Neural progenitor cell (in vitro differentiated cells): ENCODE measurements at places on chromosomes 11 and 22.

DNA sequence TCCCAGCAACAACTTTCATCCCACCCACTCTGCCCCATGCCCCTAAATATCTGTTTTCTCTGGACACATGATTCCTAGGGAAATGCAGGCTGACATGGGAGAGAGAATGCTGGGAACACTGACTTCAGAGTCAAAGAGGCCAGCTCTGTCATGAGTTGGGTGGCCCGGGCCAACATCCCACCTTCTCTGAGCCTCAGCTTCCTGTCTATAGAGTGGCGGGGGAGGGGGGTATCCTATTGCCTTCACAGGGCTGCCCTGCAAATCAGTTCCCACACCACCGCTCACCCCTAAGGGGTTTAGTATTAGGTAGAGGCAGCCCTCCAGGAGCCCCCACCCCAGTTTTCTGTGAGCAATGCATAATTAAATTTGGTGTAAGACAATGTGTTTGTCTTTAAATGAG is 175.0 kb upstream of the NCAM1 start:
- no peak for DNase-seq

- DNase-seq, result no peak
These were observed 29.2 kb downstream of the SREBF2 start for GRCh38 chr22:41862160-41862529.

DNA sequence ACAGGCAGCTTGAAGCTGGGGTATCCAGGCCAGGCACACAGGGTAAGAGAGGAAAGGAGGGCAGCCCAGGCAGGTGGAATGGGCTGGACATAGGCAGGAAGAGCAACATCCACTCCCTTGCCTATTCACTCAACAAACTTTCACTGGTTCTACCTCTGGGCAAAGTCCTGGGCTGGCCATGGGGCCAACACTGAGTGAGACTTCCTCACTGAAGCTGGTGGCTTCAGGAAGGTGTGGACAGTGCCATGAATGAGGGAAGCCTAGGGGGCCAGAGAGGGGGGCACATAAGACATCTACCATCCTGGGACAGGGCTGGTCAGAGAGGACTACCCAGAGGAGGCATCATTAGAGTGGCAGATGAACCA is 44.9 kb upstream of the TCF20 start:
- DNase-seq, result no peak

- no peak for DNase-seq
These were observed 732.7 kb downstream of the TBC1D22A start for GRCh38 chr22:47495110-47495509.

DNA sequence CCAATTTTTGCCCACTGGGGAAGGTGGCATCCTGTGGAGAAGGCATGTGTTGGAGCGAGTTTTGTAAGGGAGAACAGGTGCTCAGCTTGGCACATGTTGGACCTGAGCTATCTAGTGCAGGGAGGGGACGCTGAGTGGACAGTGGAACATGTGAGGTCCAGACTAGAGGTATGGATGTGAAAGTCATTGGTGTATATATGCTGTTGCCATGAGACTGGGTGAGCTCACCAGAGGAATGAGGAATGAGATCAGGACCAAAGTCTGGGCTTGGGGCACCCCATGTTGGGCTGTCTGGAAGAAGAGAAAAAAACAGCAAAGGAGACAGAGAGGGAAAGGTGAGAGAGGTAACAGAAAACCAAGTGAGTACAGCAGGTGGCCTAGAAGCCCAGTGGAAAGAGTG is 12.3 kb upstream of the SYT7 start:
- DNase-seq, result no peak

DNA sequence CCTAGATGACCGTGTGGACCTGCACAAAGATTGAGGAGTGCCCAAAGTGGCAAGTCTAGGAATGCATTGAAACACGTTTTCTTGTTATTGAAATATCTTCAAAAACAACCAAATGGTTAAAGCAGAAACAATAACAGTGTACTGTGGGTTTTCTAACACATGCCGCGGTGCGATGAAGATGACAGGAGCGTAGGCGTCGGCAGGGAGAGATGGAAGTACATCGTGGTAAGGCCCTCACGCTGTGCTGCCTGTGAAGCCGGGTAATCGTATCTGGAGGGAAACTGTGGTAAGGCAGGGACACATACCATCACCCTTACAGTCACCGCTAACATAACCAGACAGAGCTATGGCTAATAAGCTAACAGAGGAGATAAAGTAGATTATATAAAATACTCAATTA is 261.4 kb downstream of the TBC1D22A start:
- DNase-seq, result no peak

DNA sequence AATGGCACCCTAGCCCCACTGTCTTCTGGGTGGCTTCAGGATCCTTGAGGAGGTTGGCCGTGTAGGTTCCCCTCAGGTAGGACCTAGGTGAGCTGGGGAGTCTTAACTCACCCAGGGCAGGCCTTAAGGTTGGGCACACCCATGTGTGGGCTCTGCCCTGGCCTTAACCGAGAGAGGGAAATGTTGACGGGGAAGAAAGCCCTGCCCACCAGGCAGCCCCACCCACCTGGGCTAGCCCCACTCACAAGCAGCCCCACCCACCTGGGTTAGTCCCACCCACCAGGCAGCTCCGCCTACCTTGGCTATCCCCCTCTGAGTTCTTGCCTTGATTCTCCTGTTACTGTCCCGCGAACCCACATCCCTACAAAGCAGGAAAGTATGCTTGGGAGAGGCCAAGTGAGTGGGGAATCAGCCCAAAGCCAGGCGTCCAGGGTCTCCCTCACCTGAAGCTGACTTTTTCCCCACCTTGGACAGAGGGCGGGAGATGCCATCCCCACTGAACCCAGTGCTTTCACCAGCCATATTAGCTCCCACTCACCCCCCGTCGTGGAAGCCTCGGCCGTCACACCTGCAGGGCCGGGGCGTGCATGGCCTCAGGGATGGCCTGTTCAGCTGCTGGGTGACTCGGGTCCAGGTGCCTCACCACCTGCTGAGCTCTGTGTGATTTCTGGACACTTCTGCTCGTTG is at the start of gene MYEOV:
Gene MYEOV (plus strand): TSS at position 337 of the 687 bp plus-strand sequence. CDS start 1,200 bp downstream, outside the sequence.
- DNase-seq, result peak; percentile 29

GRCh38 chr11:131305005-131305404 is 65.4 kb upstream of the NTM start:
- no peak for DNase-seq

DNA sequence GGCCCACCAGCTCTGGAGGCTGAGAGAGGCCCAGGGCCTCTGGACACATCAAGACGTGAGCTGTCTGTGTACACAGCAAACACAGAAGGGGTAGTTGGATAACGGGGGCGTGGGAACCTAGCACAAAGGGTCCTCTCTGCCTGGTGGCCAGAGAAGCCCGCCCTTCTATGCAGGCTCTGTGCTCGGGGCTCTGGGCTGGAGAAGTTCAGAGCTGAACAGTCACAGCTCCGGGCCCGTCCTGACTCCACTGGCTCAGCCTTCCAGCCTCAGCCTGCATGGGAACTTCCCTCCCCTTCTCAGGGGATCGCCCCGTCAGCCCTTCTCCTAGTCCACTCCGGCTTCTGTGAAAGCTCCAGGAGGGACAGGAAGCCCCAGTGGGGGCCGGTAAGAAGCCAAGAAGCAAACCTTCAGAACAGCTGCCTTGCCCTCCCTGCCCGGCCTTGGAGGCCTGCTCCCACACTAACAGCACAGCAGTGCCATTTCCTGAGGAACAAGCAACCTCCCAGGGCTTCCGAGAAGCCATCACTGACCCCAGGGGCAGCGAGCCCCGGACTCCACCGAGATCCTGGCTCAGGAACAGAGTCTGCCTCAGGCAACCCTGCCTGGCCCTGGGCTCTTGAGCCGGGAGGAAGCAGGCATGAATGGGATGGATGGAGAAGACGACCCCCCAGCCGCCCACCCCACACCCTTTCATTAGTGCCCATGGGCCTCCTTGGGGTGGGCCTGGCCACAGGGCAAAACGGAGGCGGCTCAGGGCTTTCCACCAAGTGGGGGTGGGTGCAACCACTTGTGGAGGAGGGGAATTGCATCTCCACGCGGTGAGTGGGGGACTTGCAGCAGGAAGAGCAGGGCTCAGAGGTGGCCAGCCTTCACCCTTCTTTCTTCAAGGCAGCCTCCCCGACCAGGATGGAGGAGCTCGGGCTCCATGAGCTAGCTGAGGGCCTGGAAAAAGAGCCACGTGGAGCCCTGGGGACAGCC is 119.8 kb downstream of the ST3GAL4 start:
- DNase-seq, result no peak

GRCh38 chr11:45857961-45858474 is 10.7 kb downstream of the CRY2 start:
- DNase-seq, result no peak

- DNase-seq, result no peak
These were observed 243.5 kb downstream of the SBF2 start for GRCh38 chr11:10050561-10050960.

- DNase-seq, result no peak
These were observed 73.1 kb downstream of the ZNRF3 start for GRCh38 chr22:28956506-28956905.

DNA sequence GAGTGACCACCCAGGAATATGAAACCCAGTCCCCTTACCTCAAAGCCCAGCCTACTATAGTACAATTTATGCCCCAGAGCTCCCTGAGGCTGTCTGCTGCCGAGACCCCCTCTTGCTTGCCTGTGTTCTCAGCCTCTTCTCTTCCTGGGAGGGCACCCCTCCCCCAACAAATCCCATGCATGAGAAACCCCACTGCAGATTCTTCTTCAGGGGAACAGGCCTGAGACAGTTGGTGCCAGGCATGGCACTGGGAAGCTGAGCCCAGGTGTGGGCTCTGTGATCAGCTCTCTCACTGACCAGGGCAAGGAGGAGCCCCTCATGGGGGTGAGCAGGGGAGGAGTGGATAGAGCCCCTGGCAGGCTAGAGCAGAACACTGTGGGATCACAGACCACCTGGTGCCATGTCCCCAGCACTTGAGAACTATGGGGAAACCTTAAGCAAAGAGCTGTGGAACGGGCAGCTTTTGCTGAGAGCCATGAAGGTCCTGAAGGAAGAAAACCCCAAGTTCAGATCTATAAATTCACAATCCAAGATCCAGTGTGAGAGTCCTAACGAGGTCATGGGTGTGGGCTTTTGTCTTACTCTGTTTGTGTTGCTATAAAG is 46.5 kb upstream of the TH start:
- no peak for DNase-seq

DNA sequence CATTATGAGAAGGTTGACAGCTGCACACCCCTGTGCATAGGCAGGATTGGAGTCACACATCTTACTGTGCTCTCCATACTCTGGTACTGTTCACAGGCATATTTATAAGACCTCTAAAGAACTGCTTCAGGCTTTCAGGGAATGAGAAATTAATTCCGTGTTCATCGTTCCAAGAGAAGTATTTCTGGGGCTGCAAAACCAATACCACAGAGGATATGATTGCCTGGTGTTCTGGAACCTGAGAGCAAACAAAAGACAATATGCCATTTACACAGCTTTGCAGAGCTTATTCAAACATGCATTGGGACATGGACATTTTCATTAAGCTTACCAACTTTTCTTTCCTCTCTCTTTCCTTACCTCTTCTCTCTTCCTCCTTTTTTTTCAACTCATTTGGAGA is 388.7 kb downstream of the NTM start:
- no peak for DNase-seq

- no peak for DNase-seq
These were observed 662 bp downstream of the MUC5B start for GRCh38 chr11:1223346-1224110.

DNA sequence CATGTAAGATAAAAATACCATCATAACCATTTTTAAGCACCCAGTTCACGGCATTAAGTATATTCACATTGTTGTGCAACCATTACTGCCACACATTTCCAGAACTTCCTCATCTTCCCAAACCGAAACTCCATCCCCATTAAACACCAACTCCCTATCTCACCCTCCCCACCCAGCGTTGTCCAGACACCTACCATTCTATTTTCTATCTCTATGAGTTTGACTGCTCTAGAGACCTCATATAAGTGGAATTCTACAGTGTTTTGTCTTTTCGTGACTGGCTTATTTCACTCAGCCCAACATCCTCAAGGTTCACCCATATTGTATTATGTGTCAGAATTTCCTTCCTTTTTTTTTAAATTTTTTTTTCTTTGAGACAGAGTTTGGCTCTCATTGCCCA is 45.2 kb downstream of the PPFIA1 start:
- no peak for DNase-seq

- no peak for DNase-seq
These were observed 15.6 kb upstream of the SYT13 start for GRCh38 chr11:45301537-45302246.

GRCh38 chr11:17369094-17369493 is 17.5 kb downstream of the NCR3LG1 start:
- no peak for DNase-seq

- DNase-seq, result no peak
These were observed 356.9 kb upstream of the CCDC90B start for GRCh38 chr11:83643115-83643514.

DNA sequence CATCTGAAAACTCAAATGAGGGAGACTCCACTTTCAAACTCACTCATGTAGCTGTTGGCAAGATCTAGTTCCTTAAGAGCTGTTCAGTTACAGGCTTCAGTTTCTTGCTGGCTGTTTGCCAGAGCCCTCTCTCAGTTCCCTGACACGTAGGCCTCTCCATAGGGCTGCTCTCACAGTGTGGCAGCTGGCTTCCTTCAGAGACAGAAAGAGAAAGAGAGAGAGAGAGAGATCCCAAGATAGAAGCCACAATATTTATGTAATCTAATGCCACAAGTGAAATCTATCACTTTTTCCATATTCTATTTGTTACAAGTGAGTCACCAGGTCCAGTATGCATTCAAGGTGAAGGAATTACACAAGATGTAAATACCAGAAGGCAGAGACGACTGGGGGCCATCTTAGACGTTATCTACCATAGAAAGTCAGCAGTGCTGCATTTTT is 168.8 kb downstream of the RCN1 start:
- no peak for DNase-seq
